ENCODE measurements at places on chromosomes 3 and 15. TPM values are rescaled to one million over a fixed set of nuclear protein-coding genes. Genes with fewer than 3 reads are reported as not detected.

CPNE9 gene
- not detected for total RNA-seq

PSTPIP1 gene
- total RNA-seq: 169 TPM

DNAH12 gene
- total RNA-seq: 0.11 TPM

FMN1 gene
- total RNA-seq: 0.69 TPM

KCNMB2 gene
- total RNA-seq: not detected

PIGZ gene
- 2.1 TPM for total RNA-seq

RLBP1 gene
- 0.52 TPM for total RNA-seq

FGD5 gene
- total RNA-seq: not detected

ROPN1 gene
- total RNA-seq: not detected

SLC27A2 gene
- total RNA-seq: 99.5 TPM

SLC28A2 gene
- total RNA-seq: not detected

PAK6 gene
- total RNA-seq: 0.27 TPM

ZMAT3 gene
- total RNA-seq: 8.9 TPM

PRKCI gene
- total RNA-seq: 24.7 TPM

TRANK1 gene
- total RNA-seq: 1.1 TPM

TUSC7 gene
- not detected for total RNA-seq

GREM1 gene
- 0.23 TPM for total RNA-seq

CMTM8 gene
- total RNA-seq: 3.6 TPM

ISLR2 gene
- total RNA-seq: not detected

BAHD1 gene
- 26.5 TPM for total RNA-seq

GP5 gene
- 0.23 TPM for total RNA-seq

TBL1XR1 gene
- total RNA-seq: 169 TPM

CRYBG3 gene
- total RNA-seq: 7.2 TPM
